SK-N-SH (cell line): ENCODE measurements at places on chromosomes 6 and 20. TPM values are rescaled to one million over a fixed set of nuclear protein-coding genes. Genes with fewer than 3 reads are reported as not detected.

DNA sequence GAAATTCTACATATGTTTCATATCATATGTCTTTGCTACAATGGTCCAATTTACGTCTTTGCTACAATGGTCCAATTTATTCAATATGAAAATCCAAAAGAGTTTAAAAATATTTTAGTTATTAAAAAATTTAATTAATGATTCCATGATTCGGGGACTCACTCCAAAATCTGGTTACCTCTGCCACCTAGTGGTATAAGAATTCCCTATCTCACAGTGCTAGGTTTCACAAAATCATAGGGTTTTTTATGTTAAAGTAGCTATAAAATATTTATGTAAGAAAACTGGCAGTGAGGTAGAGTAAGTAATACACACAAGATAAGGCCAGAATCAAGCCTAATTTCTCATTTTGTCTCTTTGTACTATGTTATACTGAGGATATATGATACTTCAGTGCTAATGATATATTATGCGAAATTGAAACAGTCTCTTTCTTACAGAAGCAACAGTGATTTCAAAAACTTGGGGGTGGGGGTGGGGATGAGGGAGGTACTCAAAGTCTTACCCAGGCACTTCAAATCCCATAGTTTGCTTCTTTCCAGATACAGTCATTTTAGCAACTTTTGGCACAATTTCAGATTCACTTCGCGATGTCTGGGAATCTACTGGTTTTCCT lies 52.3 kb downstream of the HBS1L start:
- peak; percentile 22 for DNase-seq

GRCh38 chr6:138546733-138547185 lies 47.5 kb upstream of the NHSL1 start:
- DNase-seq, result no peak

DNA sequence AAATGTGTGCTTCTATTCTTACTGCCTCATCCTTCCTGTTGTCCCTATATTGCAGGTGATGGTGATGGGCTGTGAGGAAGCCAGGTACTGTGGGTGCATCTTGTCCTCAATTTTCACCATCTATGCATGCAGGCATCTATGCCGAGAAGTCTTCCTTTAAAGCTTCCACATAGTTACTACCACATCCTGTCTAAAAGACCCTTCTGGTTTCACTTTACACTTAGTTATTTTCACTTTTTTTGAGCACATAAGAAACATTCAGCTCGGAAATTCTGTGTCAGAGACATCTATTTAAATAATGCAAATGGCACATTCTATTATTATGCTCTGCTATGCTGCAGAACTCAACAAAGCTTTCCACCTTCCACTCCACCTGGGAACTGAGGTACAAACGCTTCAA lies 28.2 kb upstream of the FABP7 start:
- no peak for DNase-seq

Gene GSTA2
- polyA plus RNA-seq, result not detected in 2 replicates

GRCh38 chr6:71277926-71278600 lies 10.5 kb upstream of the OGFRL1 start:
- no peak for DNase-seq
